Stimulated activated CD8-positive, alpha-beta memory T cell treated with anti-CD3 and anti-CD28 coated beads, Interleukin-2, amount 100 ng/mL, for 48 hours (primary cell): ENCODE measurements at places on chromosomes 12 and 14.

GRCh38 chr12:69254046-69254445 lies 14.7 kb downstream of the CPSF6 start:
- DNase-seq: no peak

- no peak for DNase-seq
These were observed 9.1 kb downstream of the TMED10 start for GRCh38 chr14:75167325-75167724.

DNA sequence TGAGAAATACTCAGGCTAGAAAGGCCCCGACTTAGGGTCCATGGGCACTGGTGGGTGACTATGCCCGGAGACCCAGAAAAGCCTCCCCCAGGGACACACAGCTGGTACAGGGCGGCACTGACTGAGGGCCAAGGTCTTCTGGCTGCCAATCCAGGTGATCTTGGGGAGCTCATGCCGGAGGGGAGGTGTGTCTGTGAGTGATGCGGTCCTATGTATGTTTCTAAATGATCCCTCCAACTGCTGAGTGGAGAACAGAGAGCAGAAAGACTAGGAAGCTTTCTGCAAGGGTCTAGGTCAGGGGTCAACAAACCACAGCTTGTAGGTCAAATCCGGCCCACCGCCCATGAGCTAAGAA lies 391 bp downstream of the SERPINA4 start:
- no peak for DNase-seq

- DNase-seq: no peak
These were observed 576.1 kb downstream of the ALG10 start for GRCh38 chr12:34598352-34598827.

- DNase-seq: no peak
These were observed 225.5 kb downstream of the CCDC91 start for GRCh38 chr12:28415755-28416154.

GRCh38 chr12:92696216-92696615 lies 6.6 kb upstream of the PLEKHG7 start:
- no peak for DNase-seq

DNA sequence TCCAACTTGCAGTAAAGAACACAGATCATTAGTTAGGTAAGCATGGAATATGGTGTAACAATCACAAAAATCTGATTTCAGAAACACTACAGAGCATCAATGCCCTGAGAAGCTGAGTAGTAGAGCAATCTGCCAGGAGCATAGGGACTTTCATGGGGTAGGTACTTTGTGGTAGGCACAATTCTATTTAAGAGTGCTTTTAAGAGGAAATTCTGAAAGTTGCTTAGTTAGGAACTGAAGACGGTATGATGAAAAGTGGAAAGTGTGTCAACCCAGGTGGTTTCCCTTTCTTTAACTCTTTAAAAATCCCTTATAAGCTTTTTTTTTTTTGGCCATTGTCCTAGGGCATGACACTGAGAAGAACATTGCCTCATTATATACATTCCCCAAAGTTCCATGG lies 535.7 kb upstream of the FBXO33 start:
- DNase-seq: no peak

DNA sequence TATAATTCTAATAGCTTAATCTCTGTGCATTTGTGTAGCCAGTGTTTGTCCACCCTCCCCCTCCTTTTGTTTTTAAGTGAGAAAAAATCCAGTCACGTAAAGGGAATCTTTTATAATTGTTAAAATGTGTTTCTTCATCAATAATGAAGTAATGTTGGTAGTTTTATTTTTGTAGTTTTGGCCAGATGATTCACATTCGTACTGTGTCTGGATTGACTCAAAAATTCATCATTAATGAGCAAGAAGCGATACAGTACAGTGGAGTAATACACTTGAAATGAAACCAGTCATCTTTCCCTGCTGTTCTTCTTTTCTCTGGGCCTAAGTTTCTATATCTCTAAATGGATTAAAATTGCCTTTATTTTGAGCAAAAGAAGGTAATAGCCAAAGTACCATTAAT lies 86.5 kb downstream of the SRGAP1 start:
- DNase-seq: no peak

GRCh38 chr14:53881921-53882320 lies 74.7 kb downstream of the BMP4 start:
- no peak for DNase-seq
